Stimulated activated memory B cell treated with anti-CD40 and anti-IgM and Interleukin-4, amounts not matched to agents 10 μg/mL and 1 μg/mL and 100 μg/mL, for 72 hours (primary cell): ENCODE measurements at places on chromosomes 11 and 22.

- peak; percentile 29 for ATAC-seq
These were observed 439 bp downstream of the LMO1 start for GRCh38 chr11:8263109-8263768.

DNA sequence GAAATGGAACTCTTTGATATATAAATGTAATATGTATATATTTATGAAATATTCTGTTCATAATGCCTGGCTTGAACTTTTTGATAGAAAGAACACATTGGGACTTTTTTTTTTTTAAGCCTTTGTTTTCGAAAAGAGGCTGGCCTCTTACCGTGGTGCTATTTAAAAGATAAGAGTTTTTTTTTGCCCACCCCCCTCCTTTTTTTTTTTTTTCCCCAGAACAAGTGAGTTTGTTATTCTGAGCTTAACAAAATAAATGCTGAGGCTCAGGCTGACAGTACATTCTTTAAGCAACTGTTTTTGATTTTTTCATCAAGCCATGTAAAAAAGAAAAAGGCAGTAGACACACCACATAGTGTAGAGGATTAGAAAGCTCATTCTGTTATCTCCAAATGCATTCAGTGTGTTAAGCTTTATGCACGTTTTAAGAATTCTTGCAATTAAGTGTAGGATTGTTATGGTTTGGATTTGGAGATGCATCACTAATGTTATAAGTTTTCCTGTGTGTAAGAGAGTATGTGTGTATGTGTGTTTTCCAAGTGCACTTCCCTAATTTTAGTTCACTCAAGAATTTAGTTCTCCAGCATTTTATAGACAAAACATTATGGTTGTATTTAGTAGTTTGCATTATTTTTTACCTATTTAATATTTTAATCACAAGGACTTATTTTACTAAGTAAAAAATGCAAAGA lies 12.0 kb downstream of the PDHX start:
- ATAC-seq: no peak

DNA sequence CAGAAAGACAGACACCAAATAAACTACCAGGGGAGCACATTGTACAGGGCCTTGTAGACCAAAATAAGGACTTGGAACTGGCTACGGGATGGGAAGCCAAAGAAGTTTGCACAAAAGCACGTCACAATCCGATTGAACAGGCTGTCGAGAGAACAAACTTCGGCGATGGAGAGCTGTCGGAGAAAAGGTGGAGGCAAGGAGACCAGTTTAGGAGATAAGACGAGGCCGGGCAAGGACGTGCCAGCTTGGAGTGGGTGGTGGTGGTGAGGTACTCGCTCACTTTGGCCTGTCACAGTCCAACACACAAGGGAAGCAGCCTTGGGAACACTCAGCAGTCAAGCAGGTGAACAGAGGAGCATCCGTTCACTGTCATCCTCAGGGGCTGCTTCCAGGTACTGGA lies 19.0 kb downstream of the APOL5 start:
- ATAC-seq: no peak

DNA sequence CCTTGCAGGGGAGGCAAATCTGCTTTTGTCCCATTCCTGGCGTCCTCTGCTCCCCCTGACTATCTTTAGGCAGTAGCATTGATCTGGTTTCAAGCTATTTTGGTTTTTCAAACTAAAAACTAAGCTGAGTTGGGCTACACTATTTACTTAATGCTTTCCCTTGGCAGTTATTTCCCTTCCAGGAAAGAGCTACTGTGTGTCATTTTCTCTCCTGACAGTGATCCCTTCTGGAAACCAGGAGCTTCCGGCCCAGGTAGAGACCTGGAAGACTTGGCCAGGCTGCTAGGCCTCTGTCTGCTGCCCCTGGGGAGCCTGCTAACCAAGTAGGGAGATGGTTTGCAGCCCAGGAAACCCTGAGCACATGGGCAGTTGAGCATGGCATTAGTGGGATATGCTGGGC lies 35.0 kb downstream of the NAV2 start:
- ATAC-seq: no peak

- ATAC-seq: peak; percentile 16
These were observed 843 bp downstream of the OR51T1 start for GRCh38 chr11:4882543-4882942.

- ATAC-seq: no peak
These were observed 14.2 kb upstream of the MOB2 start for GRCh38 chr11:1500466-1501420.

DNA sequence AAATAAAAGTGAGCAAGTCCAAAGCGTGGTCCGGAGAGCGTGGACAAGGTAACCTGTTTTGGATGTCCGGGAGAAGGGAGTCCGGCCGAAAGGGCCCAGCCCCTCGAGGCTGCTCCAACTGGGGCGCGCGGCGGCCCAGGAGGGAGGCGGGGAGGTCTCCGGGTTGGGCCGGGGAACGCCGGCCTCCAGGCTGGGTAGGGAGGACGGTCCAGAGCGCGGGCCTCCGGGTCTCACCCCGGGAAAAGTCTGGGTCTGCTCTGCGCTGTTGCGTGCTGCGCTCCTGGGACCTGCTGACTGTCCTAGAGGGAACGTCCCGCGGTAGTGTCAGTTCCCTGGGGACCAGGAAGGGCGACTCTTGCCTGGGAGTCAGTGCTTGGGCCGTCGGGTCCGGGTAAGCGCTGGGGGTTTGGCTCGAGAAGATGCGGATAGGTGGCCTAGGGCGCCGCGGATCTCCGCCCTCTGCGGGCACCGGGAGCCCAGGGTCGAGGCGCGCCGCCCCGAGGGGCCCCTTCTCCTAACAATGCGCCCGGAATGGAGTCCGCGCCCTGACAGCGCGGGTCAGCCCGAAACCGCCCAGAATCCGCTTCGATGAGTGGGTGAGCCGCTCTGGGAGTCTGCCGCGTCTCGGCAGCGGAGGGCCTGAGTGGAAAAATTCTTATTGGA lies 988 bp upstream of the FLI1 start:
- peak; percentile 17 for ATAC-seq

DNA sequence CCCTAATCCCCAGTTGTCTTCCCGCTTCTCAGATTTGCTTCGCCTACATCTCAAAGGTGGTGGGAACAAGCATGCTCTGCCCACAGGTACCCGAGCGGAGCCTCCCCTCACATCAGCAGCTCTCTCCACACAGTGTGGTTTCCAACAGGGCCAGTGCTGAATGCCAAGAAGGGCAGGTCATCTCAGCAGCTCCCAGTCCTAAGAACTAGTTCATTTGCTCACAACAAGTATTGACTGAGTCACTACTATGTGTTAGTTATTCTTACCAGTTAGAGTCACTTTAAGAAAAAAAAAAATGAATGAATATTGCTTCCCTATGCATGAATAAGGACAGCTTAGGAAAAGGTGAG lies 66.2 kb downstream of the THAP12 start:
- no peak for ATAC-seq

- ATAC-seq: no peak
These were observed 627.3 kb downstream of the METTL15 start for GRCh38 chr11:28735511-28735910.

- no peak for ATAC-seq
These were observed 69.7 kb downstream of the SNX19 start for GRCh38 chr11:130846606-130847005.

DNA sequence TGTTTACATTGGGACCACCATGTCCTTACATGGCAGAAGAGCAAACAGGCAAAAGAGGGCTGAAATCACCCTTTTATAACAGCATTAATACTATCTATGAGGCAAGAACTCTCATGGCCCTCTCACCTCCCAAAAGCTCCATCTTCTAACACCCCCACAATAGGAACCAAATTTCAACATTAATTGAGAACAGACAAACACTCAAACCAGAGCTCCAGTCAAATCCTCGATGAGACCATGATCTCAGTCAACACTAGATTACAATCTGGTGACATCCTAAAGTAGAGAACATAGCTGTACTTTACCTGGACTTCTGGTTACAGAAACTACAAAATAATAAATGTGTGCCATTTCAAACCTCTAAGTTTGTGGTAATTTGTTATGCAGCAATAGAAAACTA lies 25.1 kb downstream of the OR2AG2 start:
- ATAC-seq: peak; percentile 17

DNA sequence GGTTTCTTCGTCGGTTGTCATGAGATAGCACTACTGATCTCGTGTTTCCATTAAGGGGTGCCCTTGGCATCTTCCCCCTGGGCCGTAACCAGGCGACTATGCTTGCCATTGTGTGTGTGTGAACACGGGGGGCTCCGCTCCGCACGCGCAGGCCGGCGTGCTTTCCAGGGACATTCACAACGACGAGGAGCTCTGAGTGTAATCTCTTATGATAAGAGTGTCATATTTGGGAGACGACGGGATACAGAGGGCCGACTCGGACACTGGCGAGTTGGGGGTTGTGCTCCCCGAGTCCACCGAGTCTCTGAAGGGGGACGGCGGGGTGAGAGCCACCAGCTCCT lies 170.9 kb upstream of the CTSC start:
- ATAC-seq: no peak

DNA sequence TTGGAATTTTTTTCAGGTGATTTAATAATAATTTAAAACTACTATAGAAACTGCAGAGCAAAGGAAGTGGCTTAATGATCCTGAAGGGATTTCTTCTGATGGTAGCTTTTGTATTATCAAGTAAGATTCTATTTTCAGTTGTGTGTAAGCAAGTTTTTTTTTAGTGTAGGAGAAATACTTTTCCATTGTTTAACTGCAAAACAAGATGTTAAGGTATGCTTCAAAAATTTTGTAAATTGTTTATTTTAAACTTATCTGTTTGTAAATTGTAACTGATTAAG lies 3.4 kb downstream of the MALAT1 start:
- ATAC-seq: no peak

- ATAC-seq: no peak
These were observed 48.4 kb upstream of the MPEG1 start for GRCh38 chr11:59261150-59261549.

DNA sequence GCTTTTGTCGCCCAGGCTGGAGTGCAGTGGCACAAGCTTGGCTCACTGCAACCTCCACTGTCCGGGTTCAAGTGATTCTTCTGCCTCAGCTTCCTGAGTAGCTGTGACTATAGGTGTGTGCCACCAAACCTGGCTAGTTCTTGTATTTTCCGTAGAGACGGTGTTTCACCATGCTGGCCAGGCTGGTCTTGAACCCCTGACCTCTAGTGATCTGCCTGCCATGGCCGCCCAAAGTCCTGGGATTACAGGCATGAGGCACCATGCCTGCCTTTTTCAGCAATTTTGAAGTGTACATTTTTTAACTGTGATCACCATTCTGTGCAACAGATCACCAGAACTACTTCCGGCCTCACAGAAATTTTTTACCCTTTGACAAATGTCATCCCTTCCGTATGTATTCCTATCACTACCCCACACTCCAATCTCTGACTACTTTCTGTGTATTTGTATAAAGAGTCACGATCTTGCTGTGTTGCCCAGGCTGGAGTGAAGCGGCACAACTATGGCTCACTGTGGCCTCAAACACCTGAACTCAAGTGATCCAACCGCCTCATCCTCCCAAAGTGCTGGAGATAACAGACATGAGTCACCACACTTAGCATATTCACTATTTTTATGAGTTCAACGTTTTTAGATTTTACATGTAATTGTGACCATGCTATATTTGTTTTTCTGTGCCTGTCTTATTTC lies 44.0 kb downstream of the XKR3 start:
- no peak for ATAC-seq

DNA sequence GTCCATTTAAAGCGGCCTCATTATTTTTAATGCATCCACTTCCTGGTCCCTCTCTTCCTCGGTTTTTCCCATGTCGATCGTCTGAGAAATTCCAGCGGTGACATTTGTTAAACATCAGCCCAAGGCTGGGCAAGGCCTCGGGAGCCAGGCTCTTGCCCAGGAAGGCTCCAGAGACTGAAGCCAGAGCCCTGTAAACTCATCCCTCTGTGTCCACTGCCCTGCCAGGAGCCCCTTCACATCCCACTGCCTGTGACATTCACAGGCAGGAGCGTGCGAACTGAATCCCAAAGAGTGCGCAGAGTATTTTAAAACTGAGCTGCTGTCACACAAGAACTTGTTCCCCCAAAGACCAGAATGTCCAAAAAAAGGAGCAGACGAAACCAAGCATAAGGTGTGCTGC lies 56.5 kb upstream of the ANO1 start:
- ATAC-seq: no peak

DNA sequence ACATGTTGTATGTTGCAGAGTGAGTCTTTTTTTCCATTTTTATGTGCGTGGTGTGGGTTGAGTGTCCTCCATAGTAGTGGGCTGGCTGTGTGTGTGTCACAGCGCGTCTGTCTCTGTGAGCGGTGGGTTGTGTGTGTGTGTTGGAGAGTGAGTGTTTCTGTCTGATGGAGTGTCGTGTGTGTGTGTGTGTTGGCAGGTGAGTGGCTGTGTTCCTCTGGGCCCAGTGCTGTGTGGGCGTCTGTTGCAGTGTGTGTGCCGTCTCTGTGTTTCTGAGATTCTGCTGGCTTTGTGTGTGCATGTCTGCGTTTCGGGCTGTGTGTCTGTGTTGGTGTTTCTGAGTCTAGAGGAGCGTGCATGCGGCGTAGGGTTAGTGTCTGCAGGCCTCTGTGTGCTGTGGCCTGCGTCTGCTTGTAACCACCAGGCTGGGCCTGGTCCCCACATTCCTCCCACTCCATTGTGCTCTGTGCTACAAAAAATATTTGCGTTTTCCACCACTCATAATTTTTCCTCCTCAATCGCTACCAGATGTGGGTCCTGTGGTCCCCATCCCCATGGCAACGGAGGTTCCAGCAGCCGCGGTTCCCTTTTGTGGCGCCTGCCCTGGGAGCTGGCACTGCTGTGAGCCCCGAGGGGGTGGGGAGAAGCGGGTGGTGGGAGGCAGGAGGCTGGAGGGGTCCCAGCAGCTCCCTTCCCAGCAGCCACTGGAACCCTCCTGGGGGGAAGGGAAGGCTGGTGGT lies 15.2 kb downstream of the SCARF2 start:
- no peak for ATAC-seq

DNA sequence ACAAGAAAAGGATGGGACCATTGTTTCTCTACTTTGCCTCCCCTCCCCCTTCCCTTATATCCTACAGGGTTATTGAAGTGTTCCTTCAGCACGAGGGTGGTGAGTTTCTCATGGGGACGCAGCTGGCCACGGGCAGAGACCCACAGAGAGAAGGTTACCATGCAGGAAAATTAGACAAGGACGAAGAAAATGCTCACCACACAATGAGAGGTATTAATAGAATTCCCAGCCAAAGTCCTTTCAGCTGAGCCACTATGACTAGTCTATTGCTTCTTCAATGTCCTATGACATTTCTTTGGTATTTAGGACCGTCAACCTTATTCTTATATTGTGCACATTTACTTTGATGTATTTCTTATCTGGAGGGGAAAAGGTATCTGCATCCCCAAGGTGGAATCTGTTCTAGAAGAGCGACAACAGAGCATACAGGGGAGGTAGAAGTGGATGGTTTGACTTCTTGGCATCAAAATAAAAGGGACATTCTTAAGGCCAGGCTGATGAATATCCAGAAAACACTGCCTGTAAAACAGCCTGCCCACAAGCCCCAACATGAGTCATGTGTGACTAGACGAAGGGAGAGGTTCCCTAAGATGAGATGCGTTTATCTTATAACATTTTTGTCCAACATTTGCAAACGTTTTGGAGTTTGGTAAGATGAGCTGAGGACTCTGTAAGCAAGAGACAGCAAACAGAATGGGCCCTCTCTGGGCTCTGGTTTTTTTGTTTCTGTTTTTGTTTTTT lies 209.8 kb upstream of the NARS2 start:
- no peak for ATAC-seq

- ATAC-seq: no peak
These were observed 64.5 kb upstream of the NECTIN1 start for GRCh38 chr11:119793335-119793984.

- no peak for ATAC-seq
These were observed 515.1 kb downstream of the INSC start for GRCh38 chr11:15629690-15630321.
